T-helper 17 cell (primary cell): ENCODE measurements at places on chromosomes 2 and 18.

- DNase-seq, result no peak
Measured at GRCh38 chr2:170820757-170821530, 4.3 kb downstream of the GAD1 start.

- no peak for DNase-seq
Measured at GRCh38 chr2:63658176-63658968, 69.6 kb downstream of the MDH1 start.

- DNase-seq, result no peak
Measured at GRCh38 chr2:152369176-152369860, 34.3 kb downstream of the FMNL2 start.

DNA sequence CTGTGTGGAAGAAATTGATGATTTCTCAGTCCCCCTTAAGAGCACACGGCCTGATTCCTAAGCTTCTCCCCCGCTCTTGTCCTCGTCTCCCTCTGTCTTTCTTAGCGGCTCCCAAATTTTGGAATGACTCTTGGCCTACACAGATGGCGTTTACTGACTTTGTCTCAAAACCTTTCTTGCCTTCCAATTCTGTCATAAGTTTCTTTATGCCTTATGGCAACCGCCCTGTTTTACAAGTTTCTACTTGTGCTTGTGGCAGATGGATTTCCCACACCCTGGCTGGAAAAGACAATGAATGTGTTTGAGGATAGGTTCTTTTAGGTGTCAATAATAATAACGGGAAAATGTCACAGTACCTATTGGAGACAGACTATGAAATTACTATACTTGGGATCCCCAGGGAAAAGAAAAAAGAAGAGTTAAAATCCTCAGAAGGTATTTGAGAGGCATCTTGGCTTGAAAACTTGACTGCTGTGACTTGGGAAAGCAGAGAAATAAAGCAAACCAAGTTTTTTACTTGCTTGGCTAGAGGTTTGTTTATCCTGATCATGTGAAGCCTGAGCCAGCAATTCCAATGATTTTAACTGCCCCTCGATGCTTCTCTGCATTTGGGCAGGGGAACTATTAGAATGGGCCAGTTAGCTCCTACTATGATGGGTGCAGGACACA is 276.4 kb downstream of the HRH4 start:
- DNase-seq, result no peak

DNA sequence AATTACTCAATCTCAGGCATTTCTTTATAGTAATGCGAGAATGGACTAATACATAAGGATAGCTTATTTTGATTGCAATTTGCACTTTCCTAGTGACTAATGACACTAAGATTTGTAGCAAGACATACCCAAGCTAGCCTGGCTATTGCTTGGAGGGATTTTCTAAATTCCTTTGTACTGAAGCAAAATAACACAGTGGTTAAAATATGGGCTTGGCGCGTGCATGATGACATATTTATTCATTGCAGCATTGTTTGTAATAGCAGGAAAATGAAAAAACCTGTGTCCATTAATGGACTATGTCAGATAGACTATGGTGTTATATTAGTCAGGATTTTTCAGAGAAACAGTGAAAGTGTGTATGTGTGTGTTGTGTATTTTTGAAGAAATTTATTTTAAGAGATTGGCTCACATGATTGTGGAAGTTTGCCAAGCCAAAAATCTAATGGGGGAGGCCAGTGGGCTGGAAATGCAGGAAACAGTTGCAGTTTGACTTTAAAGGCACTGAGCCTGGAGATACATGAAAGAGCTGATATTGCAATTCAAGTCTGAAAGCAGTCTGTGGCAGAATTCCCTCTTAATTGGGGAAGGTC is 16.7 kb upstream of the LAPTM4A start:
- DNase-seq, result no peak
